ENCODE measurements at places on chromosomes 16 and 17.

DNA sequence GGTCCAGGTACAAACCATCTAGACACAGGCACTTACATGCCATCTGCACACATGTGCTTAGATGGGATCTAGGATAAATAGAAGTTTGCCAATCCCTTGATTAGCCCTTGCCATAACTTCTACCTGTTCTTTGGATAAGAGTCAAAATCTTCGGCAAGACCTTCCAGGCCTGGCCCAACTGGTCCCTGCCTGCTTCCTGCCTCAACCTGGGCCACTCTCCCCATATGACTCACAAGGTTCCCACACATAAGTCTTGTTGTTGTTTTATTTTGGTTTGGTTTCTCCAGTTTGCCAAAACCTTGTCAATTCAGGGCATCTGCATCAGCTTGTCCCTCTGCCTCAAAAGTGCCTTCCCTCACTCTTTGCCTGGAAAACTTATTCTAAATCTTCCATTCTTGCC, 95.3 kb upstream of the XYLT1 start:
- DNase-seq: no peak

DNA sequence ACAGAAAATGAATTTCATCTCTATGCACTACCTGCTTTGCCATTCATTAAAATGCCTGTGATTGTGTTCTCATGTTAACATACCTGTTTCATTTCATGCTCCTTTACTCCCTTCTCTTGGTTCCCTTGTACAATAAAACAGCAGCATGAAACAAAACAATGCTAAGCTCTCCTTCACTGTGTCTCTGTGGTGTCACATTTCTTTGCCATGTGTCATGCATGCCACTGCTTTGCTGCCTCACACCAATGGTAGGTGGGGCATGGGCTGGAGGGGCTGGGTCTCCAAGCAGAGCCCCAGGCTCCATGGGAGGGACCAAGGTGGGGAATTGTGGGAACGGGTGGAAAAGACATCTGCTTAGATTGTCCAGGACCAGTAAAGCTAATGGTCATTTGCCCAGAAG, 83.6 kb downstream of the RGS9 start:
- DNase-seq: no peak

DNA sequence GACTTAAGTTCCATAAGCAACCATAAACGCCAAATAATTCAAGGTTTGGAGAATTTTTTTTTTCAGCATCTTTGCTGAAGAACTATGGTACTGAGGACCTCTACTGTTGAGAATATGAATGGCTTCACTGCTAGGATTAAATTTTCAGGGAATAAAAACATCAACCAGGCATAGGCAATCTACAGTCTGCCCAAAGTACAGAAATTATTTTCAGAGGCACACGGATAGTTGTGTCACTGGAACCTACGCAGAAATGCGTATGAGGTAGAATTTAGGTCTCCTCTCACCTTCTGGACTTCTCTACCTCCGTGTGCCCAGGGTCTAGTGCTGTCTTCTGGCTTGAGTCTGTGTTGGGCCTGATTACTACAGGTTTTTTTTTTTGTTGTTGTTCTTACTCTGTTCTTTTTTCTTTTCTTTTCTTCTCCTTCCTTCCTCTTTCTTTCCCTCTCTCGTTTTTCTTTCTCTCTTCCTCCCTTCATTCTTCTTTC, 39.7 kb downstream of the NACA2 start:
- DNase-seq: no peak

DNA sequence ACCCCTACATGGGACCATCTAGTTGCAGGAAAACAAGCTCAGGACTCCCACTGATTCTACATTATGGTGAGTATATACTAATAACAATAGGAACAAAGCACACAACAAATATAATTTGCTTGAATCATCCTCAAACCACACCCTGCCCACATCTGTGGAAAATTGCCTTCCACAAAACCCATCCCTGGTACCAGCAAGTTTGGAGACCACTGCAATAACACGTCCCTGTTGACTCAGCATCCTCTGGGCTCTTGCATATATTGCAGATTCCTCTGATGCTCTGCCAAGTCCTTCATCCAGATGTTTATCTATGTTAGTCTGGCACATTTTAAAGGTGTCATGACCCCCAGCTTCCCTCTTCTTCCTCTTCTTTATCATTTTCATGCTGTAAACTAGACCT, 138.4 kb downstream of the PCTP start:
- no peak for DNase-seq

DNA sequence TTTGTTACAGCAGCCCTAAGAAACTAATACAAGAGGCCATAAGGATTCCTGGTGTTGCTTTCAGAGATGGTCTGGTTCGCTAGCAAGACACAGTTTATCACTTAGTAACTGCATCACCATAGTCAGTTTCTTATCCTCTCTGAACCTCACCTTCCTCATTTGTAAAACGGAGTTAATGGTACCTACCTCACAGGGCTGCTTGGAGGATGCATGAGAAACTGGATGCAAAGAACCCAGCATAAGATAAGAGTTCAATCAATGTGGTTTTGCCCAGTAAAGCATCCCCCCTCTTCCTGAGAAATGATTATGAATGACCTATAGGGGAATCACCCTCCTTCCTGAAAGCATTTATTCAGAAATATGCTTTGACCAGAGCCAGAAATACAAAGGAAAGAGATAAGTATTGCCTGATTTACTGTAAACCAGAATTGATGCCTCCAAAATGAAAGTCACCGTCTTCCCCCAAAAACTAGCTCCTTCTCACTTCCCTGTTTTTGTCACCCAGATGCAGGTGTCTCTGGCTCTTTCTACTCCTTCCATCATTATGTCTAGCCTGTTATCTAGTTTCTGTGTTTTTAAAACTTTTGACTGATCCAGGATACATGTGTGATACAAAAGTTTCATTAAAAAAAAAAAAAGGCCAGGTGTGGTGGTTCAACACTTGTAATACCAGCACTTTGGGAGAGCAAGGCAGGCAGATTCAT, 2.8 kb upstream of the TEFM start:
- DNase-seq: no peak
